ENCODE measurements at places on chromosomes 2 and 18.

GRCh38 chr2:226355600-226355999 lies 444.0 kb downstream of the IRS1 start:
- H3K36me3 ChIP-seq: no peaks in the 10 kb centered on the region
- H3K4me3 ChIP-seq: no peak overlapping the region
- no peak overlapping the region for H3K27ac ChIP-seq
- DNase-seq: no peak

DNA sequence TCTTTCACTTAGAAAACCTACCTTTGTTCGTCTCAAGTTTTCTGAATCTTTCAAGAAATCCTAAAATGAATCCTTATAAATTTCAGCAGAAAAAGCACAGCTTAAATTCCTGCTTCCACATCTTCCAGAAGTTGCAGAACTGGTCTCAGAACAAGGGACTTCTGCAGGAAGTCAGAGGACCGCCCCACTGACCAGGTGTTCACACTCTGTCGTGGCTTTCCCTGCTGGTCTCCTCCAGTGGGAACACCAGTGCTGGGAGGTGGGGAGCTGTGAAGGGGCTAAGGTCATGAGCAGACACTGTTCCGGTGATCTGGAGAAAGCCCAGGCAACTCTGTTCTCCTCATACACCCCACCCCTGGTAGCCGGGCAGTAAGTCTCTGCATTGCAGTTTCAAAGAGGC lies 3.5 kb downstream of the FAM110C start:
- H3K36me3 ChIP-seq: no peaks in the 10 kb centered on the region
- no peak for DNase-seq
- peaks cover 78% of the 10 kb centered on the region for H3K27me3 ChIP-seq
- H3K4me1 ChIP-seq: peaks cover 8% of the 10 kb centered on the region
- H3K27ac ChIP-seq: no peak overlapping the region

GRCh38 chr2:31222071-31222470 lies 4.8 kb upstream of the CAPN14 start:
- H3K36me3 ChIP-seq: no peaks in the 10 kb centered on the region
- no peak for DNase-seq
- H3K27ac ChIP-seq: no peak overlapping the region
- no peaks in the 10 kb centered on the region for H3K4me1 ChIP-seq
- no peak overlapping the region for H3K4me3 ChIP-seq

GRCh38 chr2:120403261-120403660 lies 57.3 kb downstream of the INHBB start:
- no peak overlapping the region for H3K4me3 ChIP-seq
- no peak for DNase-seq
- peaks cover 70% of the 10 kb centered on the region for H3K27me3 ChIP-seq
- no peak overlapping the region for H3K27ac ChIP-seq

GRCh38 chr2:155363349-155363888 lies 664.9 kb downstream of the KCNJ3 start:
- DNase-seq: no peak
- H3K4me3 ChIP-seq: no peak overlapping the region
- H3K36me3 ChIP-seq: no peaks in the 10 kb centered on the region

GRCh38 chr2:134248913-134249312 lies 5.0 kb upstream of the MGAT5 start:
- H3K4me3 ChIP-seq: no peak overlapping the region
- H3K36me3 ChIP-seq: no peaks in the 10 kb centered on the region
- H3K27me3 ChIP-seq: no peaks in the 10 kb centered on the region
- H3K27ac ChIP-seq: no peak overlapping the region

DNA sequence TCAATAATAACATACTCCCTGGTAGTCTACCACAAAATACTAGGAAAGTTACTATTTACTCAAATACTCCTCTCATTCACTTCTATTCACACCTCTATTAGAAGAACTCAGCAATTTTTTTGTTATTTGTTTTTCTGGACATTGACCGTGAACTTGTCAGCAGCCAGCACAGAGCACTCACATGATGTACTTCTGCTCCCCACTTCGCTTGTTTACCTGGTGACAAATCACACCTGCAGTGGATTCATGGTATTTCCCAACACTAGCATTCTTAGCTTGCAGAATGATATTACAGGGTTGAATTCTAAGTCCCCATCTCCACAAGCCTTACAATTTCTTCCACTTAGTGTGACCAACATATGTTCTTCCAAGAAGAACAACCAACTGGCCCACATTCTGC lies 238.2 kb downstream of the SATB2 start:
- no peak overlapping the region for H3K4me3 ChIP-seq
- H3K4me1 ChIP-seq: no peaks in the 10 kb centered on the region
- no peak for DNase-seq
- H3K27me3 ChIP-seq: no peaks in the 10 kb centered on the region
- H3K36me3 ChIP-seq: no peaks in the 10 kb centered on the region

All from effector memory CD8-positive, alpha-beta T cell (primary cell).